ENCODE measurements at places on chromosomes 13 and 19.
A peak's percentile ranks its signal among the peaks of the same experiment; 100 is the strongest.

DNA sequence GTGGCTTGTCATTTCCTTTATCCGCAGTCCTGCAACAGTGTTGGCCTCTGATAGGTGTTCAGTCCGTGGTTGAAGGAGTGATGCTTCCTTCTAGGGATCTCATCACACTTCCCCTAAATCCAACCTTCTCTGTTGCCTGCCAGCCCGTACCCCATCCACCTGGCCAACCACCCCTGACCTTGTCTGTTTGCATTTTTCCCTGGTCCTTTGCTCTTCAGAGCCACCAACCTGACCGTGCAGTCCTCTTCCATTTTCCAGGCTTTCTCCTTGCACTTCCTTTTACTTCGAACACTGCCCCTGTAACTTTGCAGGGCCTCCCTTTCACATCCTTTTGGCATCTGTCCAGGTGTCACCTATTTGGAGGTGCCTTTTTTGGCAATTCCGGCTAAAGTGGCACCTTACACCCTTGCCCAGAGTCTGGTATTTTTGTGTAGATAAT is 696 bp downstream of the ZNF460 start:
- peak; percentile 23 for DNase-seq

- no peak for DNase-seq
Observed at GRCh38 chr19:10872546-10873107, 1.3 kb downstream of the CARM1 start.

- DNase-seq: no peak
Observed at GRCh38 chr19:18803550-18804138, 12.5 kb upstream of the COMP start.

- DNase-seq: peak; percentile 71
Observed at GRCh38 chr19:4866595-4867424, 657 bp downstream of the PLIN3 start.

- DNase-seq: no peak
Observed at GRCh38 chr13:36163286-36163685, 32.1 kb upstream of the DCLK1 start.

DNA sequence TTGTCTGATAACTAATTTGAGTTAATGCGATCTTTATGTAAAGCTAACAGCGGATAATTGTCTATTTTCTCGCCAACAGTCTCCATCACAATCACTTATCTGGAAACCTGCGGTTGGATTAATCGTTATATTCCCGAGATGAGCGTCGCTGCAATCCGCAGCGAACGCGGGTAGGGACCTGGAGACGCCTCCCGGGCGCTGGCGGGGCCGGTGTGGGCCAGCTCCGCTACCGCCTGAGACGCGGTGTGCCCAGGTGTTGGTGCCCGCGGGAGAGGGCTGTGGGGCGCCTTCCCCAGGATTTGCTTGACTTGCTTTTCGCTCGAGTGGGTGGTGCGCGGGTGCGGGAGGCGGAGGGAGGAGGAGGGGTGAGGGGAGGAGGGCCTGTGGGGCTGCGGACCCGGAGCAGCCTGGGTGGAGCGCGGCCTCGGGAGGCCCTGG is 38.3 kb downstream of the SOX1 start:
- no peak for DNase-seq

- no peak for DNase-seq
Observed at GRCh38 chr13:105952233-105952972, 583.1 kb downstream of the EFNB2 start.

DNA sequence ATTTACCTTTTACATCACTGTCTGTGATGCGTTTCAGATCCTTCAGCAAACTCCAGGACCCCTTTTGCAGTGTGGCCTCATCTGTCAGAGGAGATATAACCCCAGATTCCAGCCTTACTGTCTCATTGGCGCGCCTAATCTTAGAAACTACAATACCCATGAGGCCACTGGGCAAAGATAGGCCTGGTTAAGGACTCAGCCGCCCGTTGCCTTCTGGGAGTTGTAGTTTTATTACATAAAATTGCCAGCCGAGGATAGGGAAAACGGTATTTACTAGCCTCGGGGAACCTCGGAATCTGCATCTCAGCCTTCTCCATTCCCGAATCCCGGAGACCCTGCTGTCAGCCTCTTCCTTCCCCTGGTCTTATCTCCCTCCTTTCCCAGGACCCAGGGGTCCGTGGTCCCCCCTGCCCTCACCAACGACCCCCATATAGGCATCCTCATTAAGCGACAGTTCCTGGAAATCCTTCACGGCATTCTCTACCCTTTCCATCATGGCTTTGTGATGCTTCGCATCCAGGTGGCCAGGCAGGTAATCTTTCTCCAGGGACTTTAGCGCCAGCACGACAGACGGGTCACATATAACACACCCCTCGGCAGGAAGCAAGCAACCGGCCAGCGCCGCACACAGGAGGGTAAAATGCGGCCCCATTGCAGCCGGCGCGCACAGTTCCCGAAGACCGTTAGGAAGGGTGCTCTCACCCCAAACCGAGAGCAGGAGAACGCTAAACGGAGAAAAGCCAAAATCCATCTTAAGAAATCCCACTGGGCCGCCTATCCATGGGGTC is 1.3 kb downstream of the IZUMO1 start:
- DNase-seq: peak; percentile 67

- no peak for DNase-seq
Observed at GRCh38 chr13:90673746-90674145, 673.7 kb upstream of the MIR17HG start.

- peak; percentile 69 for DNase-seq
Observed at GRCh38 chr19:2055931-2056836, 5.1 kb upstream of the MKNK2 start.

- DNase-seq: no peak
Observed at GRCh38 chr19:28843761-28844492, 369.0 kb downstream of the UQCRFS1 start.

DNA sequence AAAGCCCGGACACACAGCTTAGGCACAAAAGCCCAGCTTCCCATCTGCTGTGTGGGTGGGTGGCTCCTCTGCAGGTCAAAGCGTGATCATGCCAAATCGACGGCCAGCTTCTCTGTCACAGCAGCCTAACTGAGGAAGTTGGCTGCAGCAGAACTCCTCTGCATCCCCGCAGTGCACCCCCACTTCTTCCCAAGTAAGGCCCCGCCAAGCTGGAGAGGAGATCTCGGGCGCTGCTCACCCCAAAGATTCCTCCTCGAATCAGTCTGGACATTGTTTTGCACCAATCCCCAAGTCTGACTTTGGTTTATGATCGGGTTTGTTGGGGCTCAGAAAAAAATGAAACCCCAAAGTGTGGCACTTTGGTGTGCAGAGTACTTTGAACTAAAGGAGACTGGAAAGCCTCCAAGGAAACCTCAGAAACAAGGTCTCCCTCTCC is 19.7 kb upstream of the CPB2 start:
- no peak for DNase-seq

DNA sequence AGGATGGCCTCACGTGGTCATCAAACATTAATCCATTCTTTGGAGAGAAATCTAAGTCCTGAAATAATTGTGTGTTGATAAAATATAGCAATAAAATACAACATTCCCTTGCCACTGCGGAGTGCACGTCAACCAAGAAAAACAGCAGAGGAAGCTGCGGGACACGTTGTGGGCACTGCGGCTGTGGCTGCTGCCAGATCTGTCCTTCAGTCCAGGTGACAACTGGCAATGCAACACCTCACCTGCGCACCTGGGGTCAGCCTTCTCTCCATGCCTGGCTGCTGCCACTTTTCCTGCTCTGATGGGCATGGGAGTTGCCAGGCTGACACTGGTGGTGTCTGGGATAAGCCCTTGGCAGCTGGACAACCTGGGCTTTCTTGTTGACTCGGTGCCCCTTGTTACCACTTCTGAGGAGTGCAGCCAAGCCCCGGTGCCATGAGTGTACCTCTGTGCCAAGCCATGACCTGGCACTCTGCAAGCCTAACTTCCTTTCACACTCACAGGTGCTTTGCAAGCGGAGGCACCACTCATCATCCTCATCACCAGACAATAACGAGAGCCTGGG is 251.6 kb upstream of the TSHZ3 start:
- no peak for DNase-seq

All from mucosa of descending colon (tissue), 3 donors.